ENCODE measurements at places on chromosomes 3 and 15. TPM values are rescaled to one million over a fixed set of nuclear protein-coding genes. Genes with fewer than 3 reads are reported as not detected.

DNA sequence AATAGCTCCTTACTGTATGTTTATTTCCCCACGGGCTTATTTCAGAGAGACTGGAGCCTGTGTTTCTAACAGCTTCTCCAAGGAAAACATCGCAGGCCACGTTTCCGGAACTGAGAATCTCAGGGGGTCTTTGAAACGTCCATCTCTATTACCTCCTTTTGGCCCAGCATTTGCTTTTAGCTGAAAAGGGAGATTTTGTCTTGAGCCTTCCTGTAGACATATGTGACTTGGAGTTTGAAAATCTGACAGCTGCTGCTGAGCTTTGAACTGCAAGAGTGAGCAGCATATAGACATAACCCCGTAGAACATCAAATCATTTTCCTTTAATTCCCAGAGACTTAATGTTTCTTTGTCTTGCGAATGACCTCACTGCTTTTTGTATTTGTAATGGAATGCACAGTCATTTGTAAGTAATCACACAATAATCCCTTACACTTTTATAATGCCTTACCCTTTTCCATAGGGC lies 54.6 kb downstream of the LPP start:
- no peak for DNase-seq
- no peaks in the 10 kb centered on the region for H3K4me1 ChIP-seq
- no peaks in the 10 kb centered on the region for H3K36me3 ChIP-seq

DNA sequence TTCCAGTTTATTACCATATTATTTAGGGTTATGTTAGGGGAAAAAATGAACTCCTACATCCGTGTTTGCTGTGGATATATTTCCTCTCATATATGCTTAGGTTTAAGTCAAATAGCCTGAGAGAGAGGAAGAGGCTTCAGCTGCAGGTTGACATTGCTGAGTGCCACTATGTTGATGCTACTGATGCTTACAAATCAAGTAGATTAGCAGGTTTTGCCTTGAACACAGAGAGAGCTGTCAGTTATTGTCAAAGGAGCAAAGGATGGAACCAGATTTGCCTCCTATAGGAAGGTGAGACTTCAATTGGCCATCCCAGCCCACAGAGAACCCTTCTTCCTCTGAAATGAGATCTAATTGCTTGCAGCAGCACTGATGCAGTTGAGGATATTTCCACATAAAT lies 339.2 kb downstream of the CADM2 start:
- no peak overlapping the region for H3K27ac ChIP-seq
- no peak overlapping the region for H3K4me3 ChIP-seq
- no peaks in the 10 kb centered on the region for H3K4me1 ChIP-seq
- no peak for DNase-seq

DNA sequence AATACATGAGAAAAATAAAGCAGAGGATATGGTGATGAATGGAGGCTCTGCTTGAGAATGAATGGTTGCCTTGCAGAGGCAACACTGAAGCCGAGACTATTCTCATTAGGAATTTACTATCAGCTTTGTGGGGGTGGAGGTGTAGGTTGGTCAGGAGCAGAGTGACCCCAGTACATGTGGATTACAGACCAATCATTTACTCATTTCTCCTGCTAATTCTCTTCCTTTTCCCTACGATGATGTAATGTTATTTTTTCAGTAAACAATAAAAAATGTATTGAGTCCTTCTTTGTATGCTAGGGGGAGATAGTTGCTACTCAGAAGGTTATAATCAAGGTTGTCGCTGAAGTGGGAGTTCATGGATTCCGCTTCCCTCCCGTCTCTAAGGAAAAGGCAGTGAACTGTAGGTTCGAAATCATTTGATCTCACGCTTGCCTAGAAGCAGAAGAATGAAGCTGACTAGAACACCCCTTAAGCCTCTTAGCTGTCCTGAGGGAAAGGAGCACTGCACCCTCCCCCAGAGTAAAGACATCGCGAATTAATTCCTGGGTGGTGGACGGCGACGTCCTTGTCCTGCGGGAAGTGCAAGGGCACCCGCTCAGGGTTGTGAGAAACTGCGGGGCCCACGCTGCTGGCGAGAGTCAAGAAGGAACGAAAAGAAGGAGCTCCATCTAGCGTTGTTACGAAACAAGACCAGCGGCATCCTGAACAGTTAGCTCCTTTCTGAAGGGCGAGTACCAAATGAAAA lies 213.2 kb upstream of the PFN2 start:
- peak overlapping the region; percentile 13 for H3K4me3 ChIP-seq
- H3K27ac ChIP-seq = no peak overlapping the region
- peak; percentile 35 for DNase-seq

- peaks cover 10% of the 10 kb centered on the region for H3K27me3 ChIP-seq
- no peak for DNase-seq
- no peaks in the 10 kb centered on the region for H3K36me3 ChIP-seq
- H3K4me1 ChIP-seq = no peaks in the 10 kb centered on the region
- no peak overlapping the region for H3K27ac ChIP-seq
These were observed 1.4 kb downstream of the ACSBG1 start for GRCh38 chr15:78232951-78233350.

- H3K4me1 ChIP-seq = no peaks in the 10 kb centered on the region
- H3K27me3 ChIP-seq = no peaks in the 10 kb centered on the region
- H3K36me3 ChIP-seq = no peaks in the 10 kb centered on the region
- H3K4me3 ChIP-seq = no peak overlapping the region
These were observed 4.6 kb upstream of the HACD3 start for GRCh38 chr15:65525622-65526021.

DNA sequence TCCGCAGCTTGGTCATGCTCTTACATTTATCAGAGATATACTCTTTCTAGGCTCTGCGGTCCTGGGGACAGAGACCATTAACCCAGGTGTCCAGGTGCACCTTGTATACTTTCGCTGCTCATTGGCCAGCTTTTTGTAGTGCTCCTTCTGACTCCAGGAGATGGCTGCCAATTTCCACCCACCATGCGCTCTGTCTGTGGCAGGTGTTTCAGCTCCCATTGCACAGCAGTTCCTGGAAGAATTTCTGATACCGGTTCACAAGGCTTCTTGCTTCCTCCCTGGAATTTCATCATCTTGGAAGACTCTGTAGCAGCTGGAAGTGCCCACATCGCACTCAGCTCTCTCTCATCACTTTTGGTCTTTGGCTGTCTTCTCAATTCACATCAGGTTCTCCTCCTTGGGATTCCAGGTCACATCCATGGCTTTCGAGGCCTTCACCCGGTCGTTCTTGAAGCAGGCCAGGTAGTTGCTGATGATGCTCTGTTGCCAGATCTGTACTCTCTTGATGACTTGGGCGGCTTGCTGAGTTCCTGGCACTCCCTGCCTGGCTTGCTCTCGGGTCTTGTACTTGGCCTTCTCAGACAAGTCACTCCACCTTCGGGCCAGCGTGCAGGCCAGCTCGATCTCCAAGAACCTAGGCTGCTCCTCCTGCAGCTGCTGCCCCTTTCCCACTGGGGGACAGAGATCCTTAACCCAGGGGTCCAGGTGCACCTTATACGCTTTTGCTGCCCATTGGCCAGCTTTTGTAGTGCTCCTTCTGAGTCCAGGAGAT lies 41.1 kb upstream of the ARL8B start:
- H3K27me3 ChIP-seq = no peaks in the 10 kb centered on the region
- no peak for DNase-seq
- H3K4me3 ChIP-seq = no peak overlapping the region
- H3K27ac ChIP-seq = no peak overlapping the region
- H3K4me1 ChIP-seq = no peaks in the 10 kb centered on the region

Gene CCDC13
- total RNA-seq = 2.9 TPM

Gene LTF
- total RNA-seq = 78.7 TPM

Data from breast epithelium (tissue), 4 donors.